ENCODE measurements at places on chromosomes 5 and 9. TPM values are rescaled to one million over a fixed set of nuclear protein-coding genes. Genes with fewer than 3 reads are reported as not detected.

The SPATA31E1 gene
- under 0.01 TPM for total RNA-seq

The FOXD4L6 gene
- 0.11 TPM for total RNA-seq

The ADRA1B gene
- under 0.01 TPM for total RNA-seq

The PCDHGA6 gene
- total RNA-seq, result 3.2 TPM

The HTR4 gene
- not detected for total RNA-seq

The RAI14 gene
- 259 TPM for total RNA-seq

The TMEM8B gene
- 4.1 TPM for total RNA-seq

The ENTPD2 gene
- not detected for total RNA-seq

Data from uterine smooth muscle cell (primary cell).